ENCODE measurements at places on chromosomes 7 and 10.
A peak's percentile ranks its signal among the peaks of the same experiment; 100 is the strongest.

DNA sequence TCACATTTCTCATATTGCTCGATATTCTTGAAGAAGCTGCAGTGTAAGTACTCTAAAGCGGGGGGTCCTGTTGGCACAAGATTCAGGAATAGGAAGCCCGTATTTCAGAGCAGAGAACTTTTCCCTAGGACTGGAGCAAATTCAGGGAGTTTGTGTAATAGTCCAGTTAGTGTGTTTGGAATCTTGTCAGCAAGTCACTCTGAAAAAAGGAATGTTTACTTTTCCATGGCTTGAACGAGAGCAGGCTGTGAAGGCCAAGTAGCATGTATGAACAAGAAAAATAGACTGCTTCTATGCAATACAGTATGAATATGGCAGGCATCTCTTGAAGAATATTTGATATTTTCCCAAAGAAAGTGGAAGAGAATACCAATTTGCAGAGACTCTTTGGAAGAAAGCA is 39.8 kb downstream of the CDC123 start:
- DNase-seq: no peak

DNA sequence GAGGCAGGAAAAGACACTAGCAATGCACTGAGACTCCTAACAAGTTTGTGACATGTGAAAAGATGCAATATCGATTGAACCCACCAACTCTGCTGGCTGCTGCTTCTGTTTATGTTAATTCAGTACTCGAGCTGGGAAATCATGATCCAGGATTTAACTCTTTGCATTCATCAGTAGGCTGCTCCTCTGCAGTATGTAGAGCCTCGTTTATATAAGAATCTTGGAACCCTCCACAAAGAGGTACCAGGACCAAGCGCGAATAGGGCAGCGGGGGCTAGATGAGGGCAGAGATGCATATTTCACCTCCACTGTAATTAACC is 7.8 kb downstream of the PRKAG2 start:
- no peak for DNase-seq

GRCh38 chr10:14659626-14660196 is 115.0 kb downstream of the FAM107B start:
- peak; percentile 39 for DNase-seq

DNA sequence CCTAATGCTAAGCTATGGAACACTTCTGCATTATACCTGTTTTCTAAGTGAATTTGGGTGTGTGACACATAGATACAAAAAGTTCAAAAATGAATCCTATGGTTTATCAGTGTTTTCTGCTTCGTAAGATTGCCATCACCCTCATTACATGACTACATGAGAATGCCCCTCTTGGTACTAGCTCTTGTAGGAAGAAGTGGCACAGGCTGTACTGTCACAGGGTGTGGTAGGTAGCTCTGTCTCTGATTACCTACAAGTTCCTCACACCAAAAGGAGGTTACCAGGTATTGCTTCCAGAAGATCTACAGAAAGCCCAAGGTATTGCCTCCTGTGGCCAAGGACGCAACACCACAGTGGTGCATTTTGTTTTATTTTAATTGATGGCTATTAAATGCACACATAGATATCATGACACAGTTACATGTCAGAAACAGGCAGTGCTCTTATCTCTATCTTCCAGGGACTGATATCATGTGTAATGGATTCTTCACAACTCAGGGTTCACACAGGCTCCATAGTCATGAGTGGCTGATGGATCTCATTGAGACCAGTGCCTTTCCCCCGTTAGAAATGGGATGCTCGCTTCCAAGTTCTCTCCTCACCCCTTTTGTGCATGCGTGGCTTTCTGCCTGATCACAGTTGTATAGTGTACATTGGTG is 6.6 kb downstream of the OPTN start:
- DNase-seq: no peak

- DNase-seq: no peak
Measured at GRCh38 chr7:127927348-127927696, 103.9 kb downstream of the LRRC4 start.

Measured in activated CD4-positive, alpha-beta T cell treated with anti-CD3 and anti-CD28 coated beads, Interleukin-2, amount 50 U/mL, for 24 hours (primary cell).